ENCODE measurements at places on chromosomes 3 and 15.

DNA sequence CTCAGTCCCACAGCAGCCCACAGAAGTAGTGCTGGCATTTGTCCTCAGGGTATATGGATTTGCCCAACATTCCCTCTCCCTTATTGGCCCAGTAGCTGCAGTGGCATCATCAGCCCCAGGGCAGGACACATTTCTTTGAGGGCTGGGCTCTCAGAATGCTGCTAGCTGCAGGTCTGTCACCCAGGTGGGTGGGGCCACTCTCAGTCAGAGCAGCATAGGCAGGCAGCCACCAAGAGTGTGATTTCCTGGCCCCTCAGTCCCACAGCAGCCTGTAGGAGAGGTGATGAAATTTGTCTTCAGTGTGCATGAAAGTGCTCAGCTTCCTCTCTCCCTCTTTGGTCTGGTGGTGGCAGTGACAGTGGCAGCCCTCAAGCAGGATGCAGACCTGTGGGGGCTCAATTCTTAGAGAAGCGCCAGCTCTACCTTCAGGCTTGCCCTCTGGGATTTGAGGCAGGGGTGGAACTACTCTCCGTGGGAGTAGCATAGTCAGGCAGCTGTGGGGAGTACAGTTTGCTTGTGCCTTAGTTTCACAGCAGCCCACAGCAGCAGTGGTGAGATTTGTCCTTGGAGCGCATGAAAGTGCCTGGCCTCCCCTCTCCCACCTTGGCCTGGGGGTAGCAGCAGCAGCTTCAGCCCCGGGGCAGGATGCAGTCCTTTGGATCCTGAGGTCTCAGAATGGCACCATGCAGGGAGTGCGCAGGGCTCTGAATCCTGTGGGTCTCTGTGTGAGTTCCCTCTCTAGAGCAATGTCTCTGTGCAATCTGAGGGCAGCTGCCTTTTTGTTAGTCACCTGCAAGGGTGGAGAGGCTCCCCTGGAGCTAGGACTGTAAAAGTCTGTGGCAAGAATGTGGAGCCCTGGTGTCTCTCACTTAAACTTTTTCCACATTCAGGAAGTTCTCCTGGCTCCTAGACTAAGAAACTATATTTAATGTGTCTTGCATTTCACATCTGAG is 1229.1 kb downstream of the ROBO2 start:
- DNase-seq: no peak

DNA sequence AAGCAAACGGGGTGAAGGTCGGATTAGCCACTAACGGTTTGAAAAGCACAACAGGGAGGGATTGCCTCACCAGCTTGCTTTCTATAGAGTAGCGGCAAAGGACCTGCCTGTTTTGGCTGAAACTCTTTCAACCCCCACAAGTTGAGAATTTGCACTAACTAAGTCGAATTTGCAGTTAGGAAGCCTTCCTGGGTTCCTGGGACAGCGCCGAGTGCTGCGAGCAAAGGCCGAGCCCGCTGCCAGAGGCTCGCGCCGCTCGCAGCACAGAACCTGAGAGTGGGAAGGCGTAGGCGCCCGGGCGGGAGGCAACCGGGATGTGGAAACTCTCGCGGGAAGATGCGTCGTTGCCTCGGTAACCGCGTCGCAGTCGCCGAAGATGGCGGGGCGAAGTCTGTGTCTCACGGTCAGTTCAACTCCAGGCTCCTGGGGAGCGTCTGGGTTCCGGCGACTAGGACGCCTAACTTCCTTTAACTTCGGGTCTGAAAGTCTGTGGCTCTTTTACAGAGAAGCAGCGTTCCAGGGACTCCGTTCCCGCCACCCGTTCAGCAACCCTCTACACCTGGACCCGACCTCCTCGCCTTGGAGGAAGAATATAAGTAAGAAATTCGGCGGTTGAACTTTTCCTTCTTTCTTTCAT is at the start of gene TEX9:
Gene TEX9 (plus strand): TSS at position 352 of the 637 bp plus-strand sequence. CDS start 25 bp downstream, at position 377.
- DNase-seq: peak; percentile 65

- DNase-seq: no peak
Measured at GRCh38 chr3:17154941-17155340, 270.2 kb downstream of the PLCL2 start.

DNA sequence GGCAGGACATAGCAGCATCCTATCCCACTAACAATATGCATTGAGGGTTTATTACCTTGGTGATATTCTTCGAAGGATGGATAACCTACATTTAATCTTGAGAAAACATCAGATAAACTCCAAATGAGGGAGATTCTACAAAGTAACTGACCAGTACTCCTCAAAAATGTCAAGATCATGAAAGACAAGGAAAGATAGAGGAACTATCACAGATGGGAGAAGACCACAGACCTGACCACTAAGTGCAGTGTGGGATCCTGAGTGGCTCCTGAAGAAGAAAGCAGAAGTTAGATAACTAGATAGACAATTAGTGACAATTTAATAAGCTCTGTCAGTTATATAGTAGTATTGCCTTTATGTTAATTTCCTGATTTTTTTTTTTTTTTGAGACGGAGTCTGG is 17.7 kb upstream of the CGNL1 start:
- no peak for DNase-seq

GRCh38 chr3:27285668-27286067 is 83.5 kb downstream of the NEK10 start:
- DNase-seq: no peak

- DNase-seq: no peak
Measured at GRCh38 chr3:117238806-117239205, 529.2 kb downstream of the TUSC7 start.

- no peak for DNase-seq
Measured at GRCh38 chr15:38471974-38472373, 18.0 kb downstream of the FAM98B start.

Measured in activated naive CD4-positive, alpha-beta T cell treated with Interleukin-2 at 50 U/mL for 16 hours (primary cell).